ENCODE measurements at places on chromosomes 5 and 9. TPM values are rescaled to one million over a fixed set of nuclear protein-coding genes. Genes with fewer than 3 reads are reported as not detected.
A peak's percentile ranks its signal among the peaks of the same experiment; 100 is the strongest.

The GDA gene
- 14.6 TPM for total RNA-seq

The ADAMTS16 gene
- 1.3 TPM for total RNA-seq

The LRRC19 gene
- total RNA-seq: not detected

The FST gene
- 0.15 TPM for total RNA-seq

The CCDC192 gene
- not detected for total RNA-seq

The GPBP1 gene
- total RNA-seq: 74.8 TPM

The ACOT12 gene
- 0.10 TPM for total RNA-seq

The ADAMTS19 gene
- not detected for total RNA-seq

The STXBP1 gene
- total RNA-seq: 10.8 TPM

DNA sequence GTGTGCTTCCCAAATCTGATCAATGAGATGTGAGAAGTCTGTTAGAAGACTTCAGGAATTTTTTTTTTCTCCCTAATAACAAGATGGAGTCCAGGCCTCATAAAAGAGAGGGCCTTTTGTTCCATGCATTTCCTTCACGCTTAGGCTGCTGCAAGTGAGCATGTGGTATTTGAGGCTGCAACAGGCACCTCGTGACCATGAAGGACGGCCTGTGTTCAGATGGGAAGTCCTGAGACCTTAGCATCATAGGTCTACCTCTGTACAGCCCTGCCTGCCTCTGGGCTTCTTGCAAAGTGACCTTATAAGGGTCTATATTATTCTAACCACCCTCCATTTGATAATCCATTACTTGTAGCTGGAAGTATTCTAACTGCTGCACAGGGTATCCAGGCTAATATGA lies 86.6 kb downstream of the BOD1 start:
- no peak for DNase-seq

DNA sequence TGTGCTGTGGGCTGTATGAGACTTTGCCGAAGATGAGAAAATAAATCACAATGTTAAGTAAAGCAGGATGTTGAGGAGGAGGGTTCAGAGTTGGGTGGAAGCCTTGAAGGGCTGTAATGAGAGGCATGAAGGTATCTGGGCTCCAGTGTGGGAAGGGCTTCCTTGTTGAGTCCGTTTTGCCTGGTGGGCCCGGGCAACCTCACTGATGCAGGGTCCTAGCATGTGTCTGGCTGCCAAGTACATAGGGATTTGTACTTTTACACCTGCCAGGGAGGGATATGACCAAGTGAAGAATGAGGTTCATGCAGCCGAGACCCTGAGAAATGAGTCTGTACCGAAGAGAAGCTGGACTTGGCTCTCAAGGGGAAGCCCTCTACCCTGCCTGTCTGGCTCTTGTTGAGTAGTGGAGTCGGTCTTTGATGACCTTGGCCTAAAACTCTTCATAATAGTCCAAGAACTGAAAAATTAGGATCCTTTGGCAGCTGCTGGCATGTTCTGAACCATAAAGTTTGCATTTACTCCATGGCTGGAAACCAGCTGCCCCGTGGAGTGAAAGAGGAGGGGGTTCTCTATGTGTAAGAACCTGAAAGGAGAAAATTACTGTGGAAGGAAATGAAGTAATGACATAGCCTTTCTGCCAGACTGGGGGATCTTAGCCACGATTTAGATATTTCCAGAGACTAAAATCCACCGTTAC lies 59.0 kb upstream of the DPYSL3 start:
- DNase-seq: no peak

DNA sequence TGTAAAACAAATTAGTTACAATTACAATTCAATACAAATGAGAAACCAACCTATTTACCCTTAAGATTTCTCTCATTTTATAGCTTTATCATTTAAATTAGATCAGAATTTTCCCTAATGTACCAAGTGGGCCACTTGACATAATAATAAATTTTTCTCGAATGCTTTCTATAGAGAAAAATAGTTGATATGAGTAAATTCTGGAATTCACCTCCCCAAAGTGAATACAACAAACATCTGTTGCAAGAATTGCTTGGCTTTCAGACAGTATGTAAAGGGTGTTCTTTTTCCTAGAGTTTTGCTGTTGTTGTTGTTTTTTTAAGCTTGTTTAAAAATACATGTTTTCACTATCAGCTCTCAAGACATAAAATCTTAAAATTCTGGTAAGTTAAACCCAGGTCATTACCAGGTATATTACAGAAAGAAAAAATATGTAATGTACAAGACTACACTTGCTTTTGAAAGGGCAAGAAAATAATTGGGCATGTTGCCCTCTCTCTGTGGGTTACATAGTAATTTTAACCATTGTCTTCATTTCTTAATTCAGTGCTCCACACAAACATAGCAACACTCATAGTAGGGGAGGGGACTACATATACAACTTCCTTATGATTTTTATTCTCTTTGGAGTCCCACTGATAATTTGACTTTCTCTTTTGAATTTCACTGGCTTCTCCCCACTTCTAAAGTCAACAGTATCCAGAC lies 200.6 kb downstream of the ARL15 start:
- DNase-seq: no peak

DNA sequence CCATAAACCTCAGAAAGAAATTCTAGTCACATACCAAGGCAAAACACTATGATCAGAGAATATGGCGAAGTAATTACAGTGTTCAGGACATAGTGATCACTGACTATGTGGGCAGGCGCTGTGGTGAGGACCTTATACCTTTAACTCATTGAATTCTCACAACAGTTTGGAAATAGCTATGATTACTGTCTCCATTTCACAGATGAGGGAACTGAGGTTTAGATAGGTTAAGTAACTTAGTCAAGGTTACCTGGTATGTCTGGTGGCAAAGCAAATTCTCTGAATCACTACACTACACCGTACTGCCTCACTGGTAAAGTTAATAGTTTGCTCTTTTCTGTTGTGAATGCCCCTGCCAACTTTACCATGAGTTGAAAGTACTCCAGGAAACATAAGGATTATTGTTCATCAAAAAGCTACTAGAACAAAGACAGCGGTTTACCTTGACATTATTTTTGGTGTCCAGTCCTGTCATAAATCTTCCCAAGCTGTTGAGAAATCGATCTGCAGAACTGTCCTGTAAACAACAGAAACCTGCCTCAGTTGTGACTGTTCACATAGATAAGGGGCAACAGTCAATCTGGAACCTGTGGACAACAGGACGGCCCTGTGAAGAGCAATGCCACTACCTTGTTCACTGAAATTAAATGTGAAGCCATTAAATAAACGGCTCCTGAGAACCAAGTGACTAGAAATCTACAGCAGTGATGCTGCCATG lies 36.3 kb downstream of the NIPSNAP3B start:
- no peak for DNase-seq

DNA sequence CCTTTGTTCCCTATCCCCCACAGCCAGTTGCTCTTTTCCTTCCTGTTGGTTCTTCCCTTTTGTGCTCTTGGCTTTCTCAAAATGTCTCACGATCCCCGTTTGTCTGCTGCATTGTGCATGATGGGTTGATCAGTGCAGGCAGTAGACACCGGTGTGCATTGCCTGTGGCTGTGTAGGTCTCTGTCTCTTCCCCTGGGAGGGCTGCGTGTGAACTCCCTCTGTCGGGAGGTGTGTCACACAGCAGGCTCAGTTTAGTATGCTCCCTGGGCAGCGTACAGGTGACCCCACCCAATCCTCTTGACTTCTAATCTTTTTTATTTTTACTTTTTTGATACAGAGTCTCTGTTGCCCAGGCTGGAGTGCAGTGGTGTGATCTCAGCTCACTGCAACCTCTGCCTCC lies 265.3 kb downstream of the FSTL4 start:
- no peak for DNase-seq

DNA sequence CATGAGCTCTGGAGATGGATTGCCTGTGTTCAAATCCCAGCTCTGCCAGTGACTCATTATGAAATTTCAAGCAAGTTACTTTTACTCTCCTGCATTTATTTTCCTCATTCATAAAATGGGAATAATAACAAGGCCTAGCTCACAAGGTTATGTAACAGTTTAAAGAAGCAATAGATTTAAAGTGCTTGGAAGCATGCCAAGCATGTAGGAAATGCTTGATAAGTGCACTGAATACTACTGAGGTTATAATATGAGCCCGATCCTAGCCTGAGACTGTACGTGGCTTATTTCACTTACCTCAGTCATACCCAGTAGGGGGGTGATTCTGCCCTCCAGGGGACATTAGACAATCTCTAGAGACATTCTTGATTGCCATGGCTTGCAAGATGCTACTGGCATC lies 734.1 kb upstream of the WWC1 start:
- DNase-seq: no peak

DNA sequence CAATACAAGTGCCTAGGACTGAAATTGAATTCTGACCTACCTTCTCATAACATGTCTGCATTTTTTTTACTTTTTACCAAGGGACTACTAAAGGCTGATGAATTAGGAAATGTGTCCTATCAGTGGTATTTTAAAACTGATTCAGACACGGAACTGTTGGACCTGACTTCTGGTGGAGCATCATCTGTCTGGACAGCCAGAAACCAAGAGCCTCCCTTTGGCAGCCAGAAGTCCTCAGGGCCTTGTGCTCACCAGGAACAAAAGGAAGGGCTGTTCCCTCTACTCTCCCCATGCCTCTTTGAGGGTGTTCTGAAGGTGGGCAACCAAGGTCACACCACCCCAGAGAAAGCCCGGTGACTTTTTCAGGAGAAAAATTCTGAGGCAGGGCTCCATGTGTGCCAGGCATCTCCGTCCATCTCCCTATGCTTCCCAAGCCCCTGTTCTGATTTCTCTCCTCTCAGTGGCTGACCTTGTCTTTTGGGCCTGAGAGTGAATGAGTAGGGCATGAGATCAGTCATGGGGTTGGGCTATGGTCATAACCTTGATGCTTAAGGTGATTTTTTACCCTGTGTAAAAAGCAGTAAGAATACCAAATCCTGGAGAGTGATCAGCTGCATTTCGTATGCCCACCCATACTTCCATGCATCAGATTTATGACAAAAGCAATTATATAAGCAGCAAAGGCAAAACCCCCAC lies 143.7 kb downstream of the SCAMP1 start:
- DNase-seq: no peak

DNA sequence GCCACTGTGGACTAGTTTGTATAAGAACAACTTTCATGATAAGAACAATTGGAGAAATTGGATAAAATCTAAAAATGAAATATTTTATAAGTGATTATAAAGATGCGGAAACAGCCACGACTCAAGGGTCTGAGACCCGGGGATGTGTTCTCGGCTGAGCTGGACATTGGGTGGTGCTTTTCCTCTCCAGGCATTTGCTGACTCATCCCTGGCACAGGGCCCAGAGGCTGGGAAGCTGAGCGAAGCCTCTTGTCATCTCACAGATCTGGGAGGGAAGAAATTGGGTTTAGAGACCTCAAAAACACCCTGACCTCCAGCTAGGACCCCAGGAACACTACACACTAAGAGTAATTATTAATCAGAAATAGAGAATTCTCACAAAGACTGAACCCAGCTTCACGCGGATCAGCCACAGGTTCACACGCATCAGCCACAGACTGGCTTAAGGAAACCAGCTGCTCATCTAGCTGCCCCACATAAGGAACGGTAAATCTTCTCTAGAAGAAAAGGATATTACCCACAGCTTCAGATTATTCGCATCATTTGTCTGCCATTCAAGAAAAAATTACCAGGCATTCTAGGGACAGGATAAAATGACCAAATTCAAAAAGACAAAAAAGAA lies 2.8 kb upstream of the OR2V1 start:
- DNase-seq: peak; percentile 76

- no peak for DNase-seq
These were observed 128.3 kb downstream of the MRPL36 start for GRCh38 chr5:1671351-1671750.

GRCh38 chr5:27491047-27491446 lies 452.7 kb upstream of the CDH9 start:
- DNase-seq: peak; percentile 2

GRCh38 chr9:108687006-108687987 lies 168.5 kb downstream of the ACTL7B start:
- peak; percentile 41 for DNase-seq

DNA sequence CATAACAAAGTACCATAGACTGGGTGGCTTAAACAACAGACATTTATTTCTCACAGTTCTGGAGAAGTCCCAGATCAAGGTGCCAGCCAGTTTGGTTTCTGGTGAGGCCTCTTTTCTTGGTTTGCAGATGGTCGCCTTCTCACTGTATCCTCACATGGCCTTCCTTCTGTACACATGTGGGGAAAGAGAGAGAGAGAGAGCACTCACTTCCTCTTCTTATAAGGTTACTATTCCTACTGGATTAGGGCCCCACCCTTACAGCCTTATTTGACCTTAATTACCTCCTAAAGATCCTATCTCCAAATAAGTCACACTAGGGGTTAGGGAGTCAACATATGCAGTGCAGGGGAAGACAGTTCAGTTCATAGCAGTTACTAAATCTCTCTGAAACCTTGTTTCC lies 205.6 kb upstream of the GDNF start:
- DNase-seq: no peak

GRCh38 chr5:76571559-76571958 lies 51.6 kb downstream of the F2RL2 start:
- no peak for DNase-seq

- peak; percentile 72 for DNase-seq
These were observed 562.8 kb downstream of the BNC2 start for GRCh38 chr9:16307626-16308195.

- no peak for DNase-seq
These were observed 33.7 kb upstream of the PRDM12 start for GRCh38 chr9:130630506-130631330.

DNA sequence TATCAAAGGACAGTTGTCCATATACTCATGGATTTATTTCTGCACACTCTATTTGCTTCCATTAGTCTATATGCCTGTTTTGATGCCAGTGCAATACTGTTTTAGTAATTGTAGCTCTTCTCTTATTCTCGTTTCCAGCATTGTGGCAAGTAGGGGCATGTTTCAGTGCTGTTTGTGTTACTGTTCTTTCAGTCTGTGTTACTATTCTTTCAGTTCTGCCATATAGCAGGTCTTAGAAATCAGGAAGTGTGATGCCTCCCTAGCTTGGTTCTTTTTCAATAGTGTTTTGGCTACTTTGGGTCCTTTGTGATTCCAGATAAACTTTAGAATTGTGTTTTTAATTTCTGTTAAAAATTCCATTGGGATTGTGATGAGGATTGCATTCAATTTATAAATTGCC lies 180.5 kb upstream of the PTPRD start:
- DNase-seq: no peak

- DNase-seq: peak; percentile 99
These were observed 422.7 kb downstream of the TLE1 start for GRCh38 chr9:81266674-81267073.

DNA sequence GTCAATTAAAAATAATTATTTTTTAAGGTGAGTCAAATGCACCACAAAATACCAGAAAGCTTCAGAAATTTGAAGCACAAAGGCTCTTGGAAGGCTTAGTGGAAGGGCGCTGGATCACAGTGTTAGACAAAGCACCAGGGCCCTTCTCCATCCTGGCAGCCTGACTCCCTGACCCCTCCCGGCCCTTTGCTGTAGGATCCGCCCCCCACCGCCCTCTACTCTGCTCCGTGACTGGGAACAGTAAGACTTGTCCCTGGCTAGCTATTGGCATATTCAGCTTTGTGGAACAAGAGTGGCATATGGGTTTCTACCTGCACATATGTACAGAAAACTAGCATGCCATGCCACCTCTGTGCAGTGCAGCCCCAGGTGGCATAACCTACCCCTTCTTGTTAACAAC lies 222.1 kb downstream of the SYK start:
- DNase-seq: no peak
